Stimulated activated CD8-positive, alpha-beta memory T cell treated with anti-CD3 and anti-CD28 coated beads, Interleukin-4, amount 100 ng/mL, for 1 hour (primary cell): ENCODE measurements at places on chromosomes 4 and X.

- no peak for DNase-seq
These were observed 10.6 kb upstream of the ANXA5 start for GRCh38 chr4:121707344-121707743.

DNA sequence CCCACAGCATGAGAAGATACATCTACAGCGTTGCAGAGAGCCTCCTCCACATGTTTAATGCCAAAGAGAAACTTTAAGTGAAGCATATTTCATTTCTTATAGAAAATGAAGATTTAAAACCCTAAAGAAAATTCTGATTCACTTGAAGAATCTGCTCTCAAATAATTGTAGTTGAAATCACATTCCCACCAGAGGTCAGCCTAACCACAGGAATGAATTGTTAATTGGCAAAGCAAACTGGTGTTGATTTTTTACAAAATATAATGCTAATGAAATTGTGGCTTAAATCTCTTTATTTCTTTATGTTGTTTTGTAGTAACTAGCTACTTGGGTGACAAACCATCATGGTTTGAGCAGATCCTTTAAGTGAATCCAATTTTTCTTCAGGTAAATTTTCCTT, 31.1 kb upstream of the WDR17 start:
- no peak for DNase-seq

GRCh38 chr4:10030972-10031667, 9.8 kb upstream of the SLC2A9 start:
- DNase-seq, result no peak

DNA sequence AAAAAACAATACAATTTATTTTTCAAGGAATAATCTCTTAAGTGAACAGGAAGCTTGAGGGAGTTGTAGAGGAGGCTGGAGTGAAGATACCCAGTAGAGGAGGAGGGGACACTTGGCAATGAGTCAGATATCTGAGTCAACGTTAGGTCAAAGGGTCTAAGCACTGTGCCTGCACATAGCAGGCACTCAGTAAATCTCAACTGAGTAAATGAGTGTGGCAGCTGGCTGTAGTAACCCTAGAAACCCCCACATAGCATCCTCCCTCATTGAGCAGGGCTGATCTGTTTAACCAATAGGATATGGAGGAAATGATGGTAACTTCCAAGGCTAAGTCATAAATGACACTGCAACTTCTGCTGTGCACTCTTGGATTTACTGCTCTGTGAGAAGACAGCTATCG, 186.0 kb upstream of the FAM241A start:
- no peak for DNase-seq

GRCh38 chr4:172751550-172751949, 417.1 kb upstream of the GALNT7 start:
- DNase-seq, result no peak

DNA sequence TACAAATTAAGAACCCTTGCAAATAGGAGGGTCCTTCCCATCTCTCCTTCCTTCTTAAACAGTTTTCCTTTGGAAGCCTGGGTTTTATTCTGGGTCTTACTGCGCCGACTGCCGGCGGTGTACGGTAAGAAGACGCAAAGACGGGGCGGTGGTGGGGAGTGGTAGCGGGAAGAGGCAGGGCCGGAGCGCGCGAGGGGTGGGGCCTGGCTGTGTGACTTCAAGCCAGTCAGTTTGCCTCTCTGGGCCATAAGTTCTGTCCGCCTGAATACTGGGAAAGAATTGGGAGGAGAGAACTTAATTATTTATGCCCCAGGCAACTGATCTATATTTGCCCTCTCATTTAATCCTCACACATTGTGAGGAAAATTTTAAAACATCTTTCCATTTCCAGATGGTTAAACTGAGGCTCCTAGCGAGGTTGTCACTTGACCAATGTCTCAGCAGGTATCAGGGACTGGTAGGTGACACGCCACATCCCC, 726 bp upstream of the KANTR start:
- DNase-seq, result no peak

DNA sequence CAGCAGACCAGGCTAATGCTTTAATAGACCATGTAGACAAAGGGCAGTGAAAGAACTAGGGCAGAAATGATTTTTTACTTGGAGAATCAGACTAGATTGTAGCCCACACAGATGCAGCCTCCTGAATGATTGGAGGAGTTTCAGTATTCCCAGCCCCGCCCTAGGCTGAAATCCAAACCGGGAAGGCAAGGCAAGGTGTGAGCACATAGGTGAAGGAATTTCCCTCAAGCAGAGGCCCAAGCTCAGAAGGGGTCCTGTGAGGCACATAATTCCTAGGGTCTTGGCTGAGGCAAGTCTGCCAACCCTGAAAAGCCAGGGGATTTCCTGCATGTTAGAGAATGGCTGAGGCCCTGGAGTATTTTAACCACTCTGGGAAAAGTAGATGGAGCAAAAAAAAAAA, 56.4 kb upstream of the PAK3 start:
- DNase-seq, result no peak
